ENCODE measurements at places on chromosomes 3 and 15.
A peak's percentile ranks its signal among the peaks of the same experiment; 100 is the strongest.

- DNase-seq: no peak
Measured at GRCh38 chr15:78922527-78922926, 22.3 kb downstream of the CTSH start.

DNA sequence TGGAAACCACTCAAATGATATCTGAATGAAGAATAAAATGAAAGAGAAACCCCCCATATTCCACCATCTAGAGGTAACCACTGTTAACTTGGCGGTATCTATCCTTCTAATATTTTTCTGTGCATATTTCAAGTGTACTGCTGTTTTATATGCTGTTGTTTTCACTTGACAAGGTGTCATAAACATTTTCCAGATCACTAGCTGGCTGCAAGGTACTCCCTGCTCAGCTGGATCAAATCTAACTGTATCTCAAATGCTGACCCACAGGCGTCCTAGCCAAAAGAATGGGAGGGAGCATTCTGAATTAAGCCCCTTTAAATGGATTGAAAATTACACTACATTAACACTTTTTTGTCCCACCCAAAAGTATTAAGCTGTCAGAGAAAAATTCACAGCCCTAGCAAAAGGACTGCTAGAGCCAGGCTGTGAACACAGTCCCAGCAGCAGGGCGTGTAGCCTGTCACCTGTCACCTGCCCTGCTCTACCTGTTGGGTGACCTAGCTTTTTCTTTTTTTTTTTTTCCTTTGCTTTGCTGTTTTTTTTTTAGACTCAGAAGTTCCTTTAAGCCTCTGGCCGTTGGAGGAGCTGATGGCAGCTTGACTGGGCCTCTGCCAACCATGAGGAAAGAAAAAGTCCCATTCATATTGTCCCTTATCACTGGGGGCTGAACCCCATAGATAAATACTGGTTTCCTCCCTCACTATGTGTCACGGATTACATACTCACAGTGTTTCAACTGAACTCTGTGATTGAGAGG is 93.7 kb upstream of the TSC22D2 start:
- no peak for DNase-seq

DNA sequence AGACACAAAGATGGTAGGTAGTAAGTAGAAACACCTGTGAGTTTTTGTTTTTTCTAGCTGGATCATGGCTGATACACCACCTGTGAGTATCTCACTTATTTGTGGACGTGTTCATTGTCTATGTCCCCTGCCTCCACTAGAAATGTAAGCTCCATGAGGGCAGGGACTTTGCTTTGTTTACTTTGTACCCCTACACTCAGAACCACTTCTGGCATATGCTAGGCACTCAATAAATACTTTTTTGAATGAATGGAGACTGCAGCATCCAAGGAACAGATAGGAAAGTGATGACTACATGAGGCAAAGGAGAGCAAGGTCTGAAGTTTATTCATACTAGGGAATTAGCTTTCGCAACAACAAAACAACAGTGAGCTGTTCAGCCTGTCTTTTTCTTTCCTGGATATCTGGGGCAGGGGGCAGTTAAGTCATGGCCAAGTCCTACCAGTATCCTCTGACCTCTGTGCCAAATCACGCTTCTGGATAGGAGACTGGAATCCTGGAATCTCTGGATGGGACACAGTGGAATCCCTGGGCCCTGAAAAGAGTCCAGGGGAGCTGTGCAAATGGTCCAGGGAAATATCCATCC is 11.6 kb upstream of the EPB42 start:
- no peak for DNase-seq

DNA sequence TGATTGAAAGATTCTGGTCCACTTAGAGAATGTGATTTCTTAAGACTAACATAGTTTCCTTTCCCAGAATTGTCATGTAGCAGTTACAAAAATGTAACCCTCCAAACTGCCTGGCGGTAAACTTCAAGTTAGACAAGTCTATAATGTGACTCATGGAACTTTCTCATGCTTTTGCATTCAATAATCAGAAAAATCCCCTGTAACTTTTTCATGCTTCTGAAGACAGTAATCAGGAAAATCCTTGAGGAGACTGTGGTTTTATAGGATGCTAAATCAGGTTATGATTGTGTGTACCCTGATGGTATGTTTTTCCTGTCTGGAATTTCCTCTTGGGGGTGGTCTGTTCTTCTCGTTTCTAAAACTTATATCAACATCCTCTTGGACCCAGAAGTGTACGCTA is 74.0 kb upstream of the RARB start:
- no peak for DNase-seq

DNA sequence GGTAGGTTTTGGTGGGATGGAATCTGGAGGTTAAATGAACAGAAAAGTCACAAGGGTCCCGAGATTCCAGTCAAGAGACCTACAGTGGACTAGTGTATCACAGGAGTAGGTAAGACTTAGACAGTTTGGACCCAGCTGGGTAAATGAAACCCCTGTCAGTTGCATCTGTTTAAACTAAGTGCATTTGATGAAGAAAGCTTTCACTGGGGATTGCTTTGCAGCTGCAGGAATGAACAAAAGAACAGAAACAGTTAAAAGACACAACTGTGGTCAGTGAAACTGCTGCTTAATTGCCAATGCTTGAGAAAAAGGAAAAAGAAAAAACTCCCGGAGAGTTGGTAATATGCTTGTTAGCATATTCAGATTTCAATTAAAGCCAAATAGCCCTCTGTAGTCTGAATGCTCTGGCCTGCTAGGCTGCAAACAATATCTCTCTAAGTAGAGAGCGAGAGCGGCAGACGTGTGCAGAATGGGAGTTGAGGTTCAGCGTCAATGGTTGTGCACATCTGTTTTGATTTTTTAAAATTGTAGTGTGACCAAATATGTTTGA is 37.1 kb downstream of the OXNAD1 start:
- no peak for DNase-seq

DNA sequence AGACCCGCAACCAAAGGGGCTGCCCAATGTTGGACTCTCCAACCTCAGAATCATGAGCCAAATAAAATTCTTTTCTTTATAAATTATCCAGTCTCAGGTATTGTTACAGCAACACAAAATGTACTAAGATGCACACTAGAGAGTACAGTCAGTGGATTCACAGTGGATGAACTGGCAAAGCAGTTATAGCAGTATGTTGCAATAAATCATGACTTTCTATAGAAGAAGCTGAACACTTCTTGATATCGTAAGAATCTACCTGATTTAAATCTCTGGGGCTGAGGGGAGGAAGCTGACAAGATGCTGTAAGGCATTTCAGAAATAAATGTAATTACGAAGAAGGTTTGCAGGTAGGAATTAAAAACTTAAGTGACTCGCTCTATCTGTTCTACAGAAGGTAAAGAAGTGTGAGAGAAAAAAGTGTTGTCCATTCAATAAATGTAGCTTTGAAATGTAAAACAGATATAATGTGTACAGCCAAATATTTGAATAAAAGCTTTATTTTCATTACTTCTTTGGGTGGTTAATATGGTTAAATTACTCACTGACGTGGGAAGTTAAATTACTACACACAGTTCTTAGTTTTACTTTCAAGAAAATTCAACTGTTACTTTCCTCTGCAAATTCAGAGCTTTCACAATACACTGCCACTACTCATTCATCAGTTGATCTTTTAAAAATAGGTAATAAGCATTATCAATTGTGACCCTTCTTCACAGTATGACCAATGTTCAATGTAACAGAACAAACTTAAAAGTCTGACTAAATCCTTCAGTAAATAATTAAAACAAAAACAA is 439.1 kb downstream of the SHQ1 start:
- DNase-seq: no peak

GRCh38 chr3:10845839-10846656 is 30.0 kb downstream of the SLC6A11 start:
- DNase-seq: no peak

GRCh38 chr3:56547486-56547885 is 9.5 kb upstream of the CCDC66 start:
- DNase-seq: no peak

GRCh38 chr3:182904164-182904563 is 76.2 kb downstream of the DCUN1D1 start:
- no peak for DNase-seq

DNA sequence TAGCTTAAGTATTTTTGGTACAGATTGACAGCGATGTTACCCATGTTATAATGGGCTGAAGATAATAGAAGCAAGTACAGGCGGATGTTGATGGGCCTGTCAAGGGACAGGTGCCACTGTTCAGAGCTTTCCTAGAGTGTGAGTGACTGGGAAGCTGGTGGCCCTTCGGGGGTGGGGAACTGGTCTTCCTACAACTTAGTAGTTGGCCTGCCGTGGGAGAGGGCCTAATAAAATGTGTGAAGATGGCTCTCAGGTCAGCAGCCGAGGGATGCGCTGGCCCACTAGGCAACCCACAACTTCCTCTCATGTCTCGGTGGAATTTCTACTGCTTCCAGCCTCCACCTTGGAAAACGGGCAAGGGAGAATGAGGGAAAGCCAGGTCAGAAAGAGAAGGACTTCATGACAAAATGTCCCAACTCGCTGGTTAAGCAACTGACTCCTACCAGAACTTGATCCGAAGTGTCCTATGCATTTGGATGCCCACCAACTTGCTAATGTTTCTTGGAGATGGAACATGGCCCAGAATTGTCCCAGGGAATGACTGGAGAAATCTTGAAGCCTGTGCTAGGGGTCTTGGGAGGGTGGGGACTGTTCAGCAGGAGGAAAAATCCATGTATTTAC is 1.4 kb downstream of the GYG1 start:
- DNase-seq: no peak

DNA sequence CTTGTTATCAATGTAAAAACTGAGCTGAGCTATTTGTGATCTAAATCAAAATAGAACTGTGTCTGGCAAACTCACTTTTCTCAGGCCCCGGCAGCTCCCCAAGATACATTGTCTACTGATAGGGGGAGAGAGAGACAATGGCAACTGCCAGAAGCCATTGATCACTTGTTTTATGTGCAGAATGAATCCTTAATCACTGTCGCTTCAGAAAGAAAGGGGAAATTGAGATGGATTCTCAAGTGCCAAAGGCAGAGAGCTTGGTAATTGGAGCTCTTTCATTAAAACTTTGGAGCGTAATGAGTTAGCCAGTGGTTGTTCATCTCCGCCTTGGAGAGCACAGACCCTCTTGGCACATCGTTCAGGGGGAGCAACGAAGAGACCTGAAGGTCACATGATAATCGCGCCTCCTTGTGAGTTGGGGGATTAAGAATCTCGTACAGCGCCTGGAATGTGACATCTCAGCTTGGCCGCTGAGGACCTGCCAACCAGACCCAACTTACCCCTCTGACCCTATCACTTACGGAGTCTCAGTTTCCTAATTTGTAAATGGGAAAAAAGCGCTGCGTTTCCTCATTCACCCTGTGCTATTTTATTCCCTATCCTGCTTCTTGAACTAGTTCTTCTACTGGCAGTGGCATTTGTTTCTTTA is 252.8 kb downstream of the VPS13C start:
- no peak for DNase-seq

- DNase-seq: no peak
Measured at GRCh38 chr15:99412626-99413025, 153.2 kb upstream of the MEF2A start.

- DNase-seq: no peak
Measured at GRCh38 chr3:124636863-124637296, 93.4 kb upstream of the UMPS start.

- DNase-seq: no peak
Measured at GRCh38 chr3:45497963-45498362, 96.6 kb upstream of the LIMD1 start.

GRCh38 chr3:157347577-157348303 is 88.9 kb upstream of the PTX3 start:
- no peak for DNase-seq

DNA sequence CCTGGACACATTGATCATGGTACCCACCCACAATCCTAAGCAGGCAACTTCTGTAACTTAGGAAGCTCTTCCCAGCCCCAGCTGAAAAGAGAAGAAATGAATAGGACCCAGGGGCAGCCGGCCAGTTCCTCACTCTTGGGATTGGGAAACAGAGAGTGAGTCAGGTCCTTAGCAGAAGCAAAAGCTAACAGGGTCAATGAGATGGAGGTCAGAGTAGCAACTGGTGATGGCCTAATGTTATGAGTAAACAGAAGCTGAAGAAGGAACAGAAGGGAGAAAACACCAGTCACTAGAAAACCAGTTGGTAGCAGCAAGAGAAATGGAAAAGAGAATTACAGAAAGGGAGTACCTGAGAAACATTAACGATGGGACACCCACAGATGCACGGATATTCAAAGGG is 20.0 kb downstream of the RIOX2 start:
- no peak for DNase-seq

- DNase-seq: peak; percentile 40
Measured at GRCh38 chr3:177150970-177151627, 46.2 kb downstream of the TBL1XR1 start.

DNA sequence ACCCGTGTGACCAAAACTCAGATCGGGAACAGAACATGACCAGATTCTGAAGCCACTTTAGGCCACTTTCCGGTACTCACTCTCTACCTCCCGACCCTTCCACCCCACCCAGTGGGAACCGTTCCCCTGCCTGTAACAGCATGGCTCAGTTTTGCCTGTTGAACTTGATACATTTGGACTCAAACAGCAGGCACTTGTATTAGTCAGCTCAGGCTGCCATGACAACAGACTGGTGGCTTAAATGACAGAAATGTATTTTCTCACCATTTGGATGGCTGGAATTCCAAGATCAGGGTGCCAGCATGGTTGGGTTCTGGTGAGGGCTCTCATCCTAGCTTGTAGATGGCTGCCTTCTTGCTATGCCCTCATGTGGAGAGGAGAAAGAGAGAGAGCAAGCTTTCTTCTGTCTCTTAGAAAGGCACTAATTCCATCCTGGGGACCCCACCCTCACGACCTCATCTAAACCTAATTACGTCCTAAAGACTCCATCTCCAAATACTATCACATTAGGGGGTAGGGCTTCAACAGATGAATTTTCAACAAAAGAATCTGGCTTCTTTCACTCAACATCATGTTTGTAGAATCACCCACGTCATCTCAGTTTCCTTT is 9.3 kb upstream of the SSUH2 start:
- DNase-seq: no peak

DNA sequence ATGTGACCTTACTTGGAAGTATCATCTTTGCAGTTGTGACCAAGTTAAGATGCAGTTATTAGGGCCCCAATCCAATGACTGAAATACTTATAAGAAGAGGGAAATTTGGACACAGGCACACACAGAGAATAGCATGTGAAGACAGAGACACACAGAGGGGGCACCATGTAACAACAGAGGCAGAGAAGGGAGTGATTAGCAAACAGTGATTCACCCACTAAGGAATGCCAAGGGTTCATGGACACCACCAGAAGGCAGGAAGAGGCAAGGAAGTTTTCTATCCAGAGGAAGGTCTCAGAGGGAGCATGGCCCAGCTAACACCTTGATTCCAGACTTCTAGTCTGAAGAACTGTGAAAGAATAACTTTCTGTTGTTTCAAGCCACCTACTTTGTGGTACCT is 25.0 kb downstream of the SIDT1 start:
- peak; percentile 29 for DNase-seq

- DNase-seq: no peak
Measured at GRCh38 chr3:20064796-20065564, 24.7 kb downstream of the KAT2B start.

All from epithelial cell of prostate (primary cell).